Activated CD4-positive, alpha-beta T cell treated with anti-CD3 and anti-CD28 coated beads for 48 hours (primary cell): ENCODE measurements at places on chromosomes 16 and 17.

DNA sequence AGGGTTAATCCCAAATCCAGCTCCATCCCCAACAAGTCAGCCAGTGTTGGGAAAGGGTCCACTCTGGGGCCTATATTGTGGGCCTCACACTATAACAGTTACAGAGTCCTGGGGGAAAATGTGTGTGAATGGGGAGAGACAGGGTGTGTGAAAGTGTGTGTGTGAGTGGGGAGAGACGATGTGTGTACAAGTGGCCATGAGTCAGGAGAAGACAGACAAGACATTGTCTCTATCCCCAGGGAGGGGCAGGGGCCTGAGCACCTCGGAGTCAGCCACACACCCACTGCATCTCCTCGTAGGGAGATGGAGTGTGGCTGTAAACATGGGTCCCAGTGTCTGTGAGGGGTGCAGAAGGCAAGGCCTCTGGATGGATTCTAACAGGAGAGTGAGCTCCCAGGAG, 2.9 kb downstream of the CRHR1 start:
- no peak for DNase-seq

- no peak for DNase-seq
These were observed 76.7 kb downstream of the RNF213 start for GRCh38 chr17:80337195-80337895.

DNA sequence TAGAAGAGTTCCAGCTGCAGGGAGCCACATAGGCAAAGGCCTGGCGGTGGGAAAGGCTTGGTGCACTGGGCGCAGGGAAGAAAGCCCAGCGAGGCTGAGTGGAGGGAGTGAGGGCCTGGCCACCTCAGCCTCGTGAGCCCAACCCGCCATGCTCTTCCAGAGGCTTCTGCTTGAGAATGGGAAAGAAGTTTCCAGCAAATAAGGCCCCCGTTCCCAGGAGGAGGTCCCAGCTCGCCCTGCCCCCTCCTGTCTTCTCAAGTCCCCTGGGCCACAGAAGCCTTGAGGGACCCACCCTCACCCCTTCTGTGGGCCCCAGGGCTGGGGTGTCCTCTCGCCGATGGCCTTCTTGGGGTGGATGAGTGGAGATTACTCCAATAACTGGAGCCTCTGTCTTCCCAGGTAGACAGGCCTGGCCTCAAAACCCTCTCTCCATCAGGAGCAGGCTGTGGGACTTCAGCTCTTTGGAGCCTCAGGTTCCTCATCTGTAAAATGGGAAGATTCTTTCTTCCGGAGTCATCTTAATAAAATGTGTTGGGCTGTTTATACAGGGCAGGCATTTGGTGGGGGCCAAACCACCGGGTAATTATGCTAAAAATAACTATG, 933 bp upstream of the SNN start:
- no peak for DNase-seq

DNA sequence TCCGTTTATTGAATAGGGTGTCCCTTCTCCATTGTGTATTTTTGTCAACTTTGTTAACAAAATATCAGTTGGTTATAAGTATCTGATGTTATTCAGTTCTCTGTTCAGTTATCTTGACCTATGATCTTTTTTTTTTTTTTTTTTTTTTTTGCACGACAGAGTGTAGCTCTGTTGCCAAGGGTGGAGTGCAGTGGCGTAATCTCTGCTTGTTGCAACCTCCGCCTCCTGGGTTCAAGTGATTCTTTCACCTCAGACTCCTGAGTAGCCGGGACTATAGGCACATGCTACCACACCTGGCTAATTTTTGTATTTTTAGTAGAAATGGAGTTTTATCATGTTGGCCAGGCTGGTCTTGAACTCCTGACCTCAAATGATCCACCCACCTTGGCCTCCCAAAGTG, 215.8 kb downstream of the BCAS3 start:
- no peak for DNase-seq

DNA sequence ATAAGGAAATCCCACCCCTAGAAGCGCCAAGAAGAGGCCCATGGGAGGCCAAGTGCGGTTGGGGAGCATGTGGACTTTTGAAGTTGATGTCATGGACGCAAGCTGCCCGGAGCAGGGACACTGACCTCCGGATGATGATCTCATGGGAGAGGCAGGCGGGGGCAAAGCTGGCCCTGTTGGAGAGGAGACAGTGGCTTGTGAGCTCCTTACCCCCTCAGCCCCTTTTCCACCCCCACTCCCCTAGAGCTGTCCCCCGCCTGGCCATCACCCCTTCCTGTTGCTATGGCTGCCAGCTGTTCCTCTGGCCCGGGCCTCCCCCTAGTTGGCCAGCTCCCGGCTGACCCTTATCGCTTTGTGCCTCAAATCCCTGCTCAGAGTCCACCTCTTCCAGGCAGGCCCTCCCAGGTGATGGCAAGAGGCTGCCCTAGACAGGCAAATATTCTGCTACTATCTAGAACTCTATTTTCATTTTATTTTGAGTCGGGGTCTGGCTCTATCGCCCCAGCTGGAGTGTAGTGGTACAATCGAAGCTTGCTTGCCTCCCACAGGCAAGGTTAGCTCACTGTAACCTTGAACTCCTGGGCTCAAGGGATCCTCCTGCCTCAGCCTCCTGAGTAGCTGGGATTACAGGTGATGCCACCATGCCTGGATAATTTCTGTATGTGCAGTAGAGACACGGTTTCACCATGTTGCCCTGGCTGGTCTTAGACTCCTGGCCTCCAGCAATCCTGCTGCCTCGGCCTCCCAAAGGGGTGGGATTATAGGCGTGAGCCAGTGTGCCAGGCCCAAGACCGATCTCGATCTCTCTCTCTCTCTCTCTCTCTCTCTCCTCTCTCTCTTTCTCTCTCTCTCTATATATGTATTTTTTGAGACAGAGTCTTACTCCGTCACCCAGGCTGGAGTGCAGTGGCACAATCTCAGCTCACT, 6.6 kb downstream of the NOTUM start:
- DNase-seq, result no peak

DNA sequence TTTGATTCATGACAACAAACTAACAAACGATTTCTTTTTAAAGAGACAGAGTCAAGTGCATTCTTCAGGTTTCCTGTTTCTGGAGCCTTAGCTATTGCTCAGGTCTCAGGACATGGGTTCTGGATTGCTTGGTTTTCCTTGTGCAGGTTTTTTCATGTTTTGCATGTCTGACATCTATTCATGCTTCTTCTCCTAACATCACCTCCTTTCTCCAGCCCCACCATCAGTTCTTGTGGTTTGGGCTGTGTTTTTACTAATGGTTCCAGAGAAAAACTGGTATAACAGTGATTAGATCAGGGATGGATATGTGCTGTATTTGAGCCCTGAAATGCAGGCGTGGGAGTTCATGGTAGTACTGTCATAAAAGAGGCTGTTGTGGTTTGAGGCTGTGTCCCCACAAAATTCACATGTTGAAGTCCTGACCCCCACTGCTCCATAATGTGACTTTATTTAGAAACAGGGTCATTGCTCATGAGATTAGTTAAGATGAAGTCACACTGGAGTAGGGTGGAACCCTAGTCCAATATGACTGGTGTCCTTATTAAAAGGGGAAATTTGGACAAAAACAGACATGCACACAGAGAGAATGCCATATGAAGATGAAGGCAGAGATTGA, 67.9 kb downstream of the IRX6 start:
- DNase-seq, result no peak

DNA sequence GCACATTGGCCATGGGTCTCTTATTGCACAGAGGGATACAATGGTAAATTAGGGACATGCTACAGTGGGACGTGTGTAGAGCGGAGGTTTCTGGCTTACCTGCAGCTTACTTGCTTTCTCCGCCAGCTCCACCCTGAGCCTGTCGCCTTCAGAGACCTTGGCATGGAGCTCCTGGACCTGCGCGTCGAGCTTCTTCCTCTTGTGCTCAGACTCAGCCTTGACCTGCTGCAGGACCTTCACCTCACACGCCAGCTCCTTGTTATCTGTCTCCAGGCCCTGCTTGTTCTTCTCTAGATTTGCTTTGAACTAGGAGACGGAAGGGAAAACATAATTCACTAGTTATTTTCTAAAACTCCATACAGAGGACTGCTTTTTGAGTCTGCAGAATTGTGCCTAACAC, 63.5 kb downstream of the NDEL1 start:
- DNase-seq, result no peak

DNA sequence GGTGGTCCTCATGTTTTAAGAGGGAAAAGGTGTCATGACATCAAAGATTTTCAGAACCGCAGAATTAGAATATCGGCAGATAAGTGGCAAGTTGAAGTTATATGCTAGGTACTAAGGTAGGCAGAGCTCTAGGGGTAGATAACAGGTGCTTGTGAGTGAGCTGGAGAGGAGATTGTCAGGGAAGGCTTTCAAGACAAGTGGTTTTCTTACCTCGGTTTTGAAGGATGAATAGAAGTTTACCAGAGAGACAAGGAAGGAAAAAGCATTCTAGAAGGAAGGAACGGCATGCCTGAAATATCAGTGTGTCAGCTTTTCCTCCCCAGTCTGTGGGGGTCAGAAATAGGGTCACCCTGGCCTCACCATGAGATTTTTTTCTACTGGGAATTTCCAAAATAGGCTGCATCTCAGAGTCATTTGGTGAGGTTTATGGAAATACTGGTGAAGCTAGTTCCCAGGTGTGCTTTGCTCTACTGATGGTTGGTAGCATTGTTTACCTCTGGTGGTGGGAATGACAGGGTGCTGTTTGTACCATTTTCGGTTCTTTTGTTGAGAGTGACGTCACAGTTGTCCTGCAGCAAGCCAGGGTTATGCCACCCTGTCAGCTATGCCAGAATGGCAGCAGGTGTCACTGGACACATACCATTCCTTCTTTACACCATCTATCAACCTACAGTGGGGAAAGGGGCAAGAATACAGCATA, 112.5 kb downstream of the MSI2 start:
- DNase-seq, result no peak

DNA sequence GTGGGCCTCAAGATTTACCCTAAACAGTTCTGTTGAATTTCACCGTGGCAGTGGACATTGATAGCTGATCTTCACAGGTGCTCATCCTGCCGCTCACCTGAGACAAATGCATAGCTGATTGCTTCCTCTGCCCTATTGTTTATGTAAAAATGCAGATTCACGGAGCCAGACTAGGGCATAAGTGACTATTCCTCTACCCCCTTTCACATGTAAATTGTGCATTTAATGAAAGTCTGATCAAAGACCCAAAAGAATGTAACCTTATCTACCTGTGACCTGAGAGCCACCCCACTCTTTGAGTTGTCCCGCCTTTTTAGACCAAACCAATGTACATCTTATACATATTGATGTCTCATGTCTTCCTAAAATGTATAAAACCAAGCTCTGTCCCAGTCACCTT, 312.4 kb upstream of the CDH5 start:
- DNase-seq, result no peak

DNA sequence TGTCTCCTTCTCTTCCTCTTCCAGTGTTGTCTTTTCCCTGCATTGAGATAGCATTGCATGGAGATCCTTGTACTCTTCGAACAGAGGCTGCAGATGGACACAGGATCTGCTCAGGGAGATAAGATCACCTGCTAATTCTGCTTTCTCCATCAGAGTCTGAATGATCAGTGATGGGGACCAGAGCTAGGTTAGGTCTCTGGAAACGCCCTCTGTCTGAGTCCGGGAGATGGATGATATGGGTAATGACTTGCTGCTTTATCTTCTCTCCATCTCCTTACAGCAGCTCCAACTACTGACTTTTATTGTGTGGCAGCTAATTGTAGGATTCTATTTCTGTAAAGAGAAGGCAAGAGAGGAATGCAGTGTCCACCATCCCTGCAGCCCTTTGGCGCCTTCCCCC, 435.6 kb downstream of the WWOX start:
- no peak for DNase-seq

DNA sequence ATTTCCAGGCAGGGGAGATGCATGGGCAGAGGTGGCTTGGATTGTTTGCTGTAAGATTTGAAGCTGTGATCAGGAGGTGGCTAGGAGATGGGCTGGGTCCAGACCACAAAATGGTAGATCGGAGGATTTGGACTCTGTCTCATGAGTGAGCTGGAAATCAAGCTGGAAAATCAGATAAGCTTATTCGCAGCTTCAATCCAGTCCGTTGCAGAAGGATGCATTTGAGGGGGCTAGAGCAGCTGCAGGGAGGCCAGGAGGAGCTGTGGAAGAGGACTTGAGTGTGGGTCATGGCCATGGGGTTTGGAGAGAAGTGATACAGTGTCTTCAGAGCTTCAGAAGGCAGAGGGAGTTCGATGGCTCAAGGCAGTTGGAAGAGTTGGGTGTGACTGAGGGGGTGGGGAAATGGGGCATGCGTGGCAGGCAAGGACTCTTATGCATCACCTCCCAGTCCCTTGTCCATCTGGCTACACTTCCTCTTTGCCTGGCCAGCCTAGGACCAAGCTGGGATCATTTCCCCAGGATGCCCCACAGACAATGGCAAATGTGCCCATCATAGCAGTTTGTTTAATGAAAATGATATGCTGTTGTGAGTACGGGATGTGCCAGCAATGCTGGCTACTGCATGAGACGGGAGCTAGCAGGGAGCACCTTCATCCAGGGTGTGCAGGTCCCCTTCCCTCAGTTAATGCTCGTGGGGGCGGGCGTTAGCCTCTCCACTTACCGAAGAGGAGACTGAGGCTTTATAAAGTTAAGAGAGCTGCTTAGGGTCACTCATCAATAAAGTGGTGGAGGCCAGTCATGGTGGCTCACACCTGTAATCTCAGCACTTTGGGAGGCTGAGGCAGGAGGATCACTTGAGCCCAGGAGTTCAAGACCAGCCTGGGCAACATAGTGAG, 20.6 kb downstream of the QPRT start:
- DNase-seq, result no peak

DNA sequence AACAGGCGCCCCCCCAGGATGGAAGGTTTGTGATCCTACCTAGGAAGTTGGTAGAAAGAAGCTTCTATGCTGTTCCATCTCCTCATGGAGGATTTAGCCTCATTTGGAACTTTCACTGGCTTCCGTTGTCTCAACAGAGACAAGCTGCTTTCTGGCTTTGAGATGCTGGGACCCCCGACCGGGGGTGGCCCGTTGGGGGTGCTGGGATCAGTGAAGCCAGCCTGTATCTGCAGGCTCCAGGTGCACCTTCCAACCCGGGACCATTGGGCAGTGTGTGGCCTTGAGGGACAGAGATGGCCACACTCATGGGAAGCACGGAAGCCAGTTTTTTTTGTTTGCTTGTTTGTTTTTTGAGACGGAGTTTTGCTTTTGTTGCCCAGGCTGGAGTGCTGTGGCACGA, 15.4 kb downstream of the CIBAR2 start:
- DNase-seq, result no peak

DNA sequence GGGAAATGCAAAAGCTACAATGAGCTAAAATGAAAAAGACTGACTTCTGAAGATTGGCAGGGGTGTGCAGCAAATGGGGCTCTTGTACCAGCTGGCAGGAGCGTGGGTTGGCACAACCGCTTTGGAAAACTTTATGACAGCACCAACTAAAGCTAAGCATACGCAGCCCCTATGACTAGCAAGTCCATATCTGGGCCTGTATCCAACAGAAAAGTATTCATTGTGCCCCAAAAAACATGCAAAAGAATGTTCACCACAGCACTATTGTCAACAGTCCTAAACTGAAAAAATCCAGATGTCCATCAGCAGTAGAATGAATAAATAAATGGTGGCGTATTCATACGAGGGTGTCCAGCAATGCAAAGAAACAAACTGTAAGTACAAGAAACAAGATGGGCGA, 22.6 kb upstream of the ITGA3 start:
- DNase-seq, result no peak

DNA sequence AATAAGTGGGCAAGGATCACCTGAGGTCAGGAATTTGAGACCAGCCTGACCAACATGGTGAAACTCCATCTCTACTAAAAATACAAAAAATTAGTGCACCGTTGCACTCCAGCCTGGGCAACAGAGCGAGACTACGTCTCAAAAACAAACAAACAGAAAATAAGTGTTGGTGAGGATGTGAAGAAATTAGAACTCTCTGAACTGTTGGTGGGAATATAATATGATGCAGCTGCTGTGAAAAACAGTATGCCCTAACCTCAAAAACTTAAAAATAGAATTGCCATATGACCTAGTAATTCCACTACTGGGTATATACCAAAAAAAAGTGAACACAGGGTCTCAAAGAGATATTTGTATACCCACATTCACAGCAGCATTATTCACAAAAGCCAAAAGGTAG, 26.1 kb downstream of the GLG1 start:
- no peak for DNase-seq
